ENCODE measurements at places on chromosomes 1 and 21.

DNA sequence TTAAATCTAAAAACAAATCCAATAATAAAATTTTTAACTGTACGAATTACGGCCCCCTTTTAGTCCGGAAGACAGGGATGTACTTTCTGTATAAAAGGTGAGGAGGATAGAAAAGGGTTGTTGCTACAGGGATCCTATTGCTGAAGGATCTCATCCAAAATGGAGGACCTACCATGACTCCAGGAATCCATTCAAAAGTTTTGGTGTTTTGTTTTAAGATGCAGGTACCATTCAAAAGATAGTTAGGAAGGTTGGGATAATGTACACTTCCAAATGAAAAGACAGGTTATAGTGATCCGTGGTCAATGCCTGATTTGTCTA, 1.3 kb upstream of the ENAH start:
- no peak for DNase-seq

DNA sequence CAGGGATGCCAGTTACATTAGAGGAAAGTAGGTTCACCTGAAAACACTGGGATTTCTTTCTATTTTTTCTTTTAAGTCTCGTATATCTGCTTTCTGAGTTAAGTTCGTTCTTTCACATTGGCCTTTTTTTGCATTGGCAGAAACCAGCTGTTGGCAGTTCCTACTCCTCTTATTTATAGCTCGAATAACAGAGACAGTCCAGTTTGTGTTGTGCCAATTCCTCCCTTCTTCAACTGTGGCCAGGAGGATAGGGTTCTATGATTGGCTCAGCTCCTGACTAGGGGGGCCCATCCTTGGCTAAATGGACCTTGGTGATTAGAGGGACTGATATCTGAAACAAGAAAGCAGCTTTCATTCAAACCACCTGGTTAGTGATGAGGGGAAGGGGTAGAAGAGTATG, 115.8 kb downstream of the RPS6KC1 start:
- no peak for DNase-seq

- no peak for DNase-seq
Observed at GRCh38 chr1:54052431-54052933, 522 bp downstream of the TMEM59 start.

DNA sequence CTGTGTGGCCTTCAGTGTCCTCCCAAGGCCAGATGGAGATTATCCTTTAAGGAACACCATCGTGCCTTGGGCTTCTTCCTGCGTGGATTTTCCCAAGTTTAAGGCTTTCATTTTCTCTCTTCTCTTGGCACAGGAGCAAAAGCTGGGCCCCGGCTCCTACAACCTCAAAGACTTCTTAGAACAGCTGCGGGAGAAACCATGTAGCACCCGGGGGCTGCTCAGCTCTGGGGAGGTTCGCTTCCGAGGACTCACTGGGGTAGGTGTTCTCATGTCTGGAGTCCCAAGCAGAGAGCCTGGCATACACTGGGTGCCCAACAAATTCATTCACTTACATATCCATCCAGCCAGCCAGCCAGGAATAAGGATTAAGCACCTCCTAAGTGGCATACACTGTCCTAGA, 6.6 kb upstream of the TTC22 start:
- no peak for DNase-seq

DNA sequence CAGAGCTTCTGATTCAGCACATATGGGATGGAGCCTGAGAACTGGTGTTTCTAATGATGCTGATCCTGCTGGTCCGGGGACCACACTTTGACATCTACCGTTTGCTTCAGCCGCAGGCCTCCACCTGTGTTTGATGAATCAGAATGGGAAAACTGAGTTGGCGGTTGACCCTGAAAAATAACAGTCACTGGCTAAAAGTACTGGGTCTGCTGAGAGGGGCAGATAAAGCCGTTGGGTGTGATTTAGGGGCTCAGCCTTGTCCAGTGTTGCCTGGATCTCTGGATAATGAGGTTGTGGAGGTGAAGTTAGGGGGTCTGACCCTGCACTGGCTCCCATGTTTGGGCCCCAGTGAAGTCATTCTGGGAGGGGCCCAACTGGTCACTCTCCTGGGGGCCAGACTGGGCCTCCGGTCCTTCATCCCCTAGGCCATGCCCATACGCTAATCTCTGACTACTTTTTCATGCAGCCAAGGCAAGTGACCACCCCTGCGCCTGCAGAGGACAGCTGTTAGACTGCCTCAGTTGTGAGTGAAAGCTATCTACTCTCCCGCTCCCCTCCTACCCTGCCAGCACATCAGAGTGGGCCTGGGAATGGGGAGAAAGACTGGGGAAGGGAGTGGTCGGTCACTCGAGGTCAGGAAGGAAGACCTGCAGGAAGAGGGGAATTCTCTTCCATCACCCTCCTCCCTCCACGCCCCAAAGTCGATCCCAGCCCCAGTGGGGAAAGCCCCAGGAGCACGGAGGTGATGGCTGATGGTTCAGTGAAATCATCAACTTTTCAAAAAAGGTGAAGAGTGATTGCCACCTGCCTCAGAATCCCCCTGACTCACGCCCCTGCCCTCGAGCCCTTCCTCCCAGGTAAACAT, 27.7 kb downstream of the VASH2 start:
- DNase-seq: no peak

DNA sequence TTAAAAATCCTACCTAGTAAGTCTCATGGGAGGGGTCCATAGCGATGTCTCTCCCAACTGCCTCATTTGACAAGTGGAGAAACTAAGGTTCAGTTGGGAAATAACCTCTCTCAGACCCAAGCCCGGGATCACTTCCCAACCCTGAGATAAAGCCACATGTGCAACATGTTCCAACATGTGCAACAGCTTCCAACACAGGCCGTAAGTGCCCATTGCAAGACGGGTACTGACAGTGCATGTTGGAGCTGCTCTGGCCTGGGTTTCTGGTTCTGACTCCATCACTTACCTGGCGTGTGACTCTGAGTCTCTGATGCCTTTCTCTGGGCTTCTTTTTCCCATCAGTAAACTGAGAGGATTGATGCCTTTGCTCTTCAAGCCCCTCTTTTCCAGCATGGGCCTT, 38.0 kb upstream of the FOXO6 start:
- DNase-seq: no peak

GRCh38 chr1:35030756-35031446, 844 bp downstream of the ZMYM6 start:
- peak; percentile 16 for DNase-seq

DNA sequence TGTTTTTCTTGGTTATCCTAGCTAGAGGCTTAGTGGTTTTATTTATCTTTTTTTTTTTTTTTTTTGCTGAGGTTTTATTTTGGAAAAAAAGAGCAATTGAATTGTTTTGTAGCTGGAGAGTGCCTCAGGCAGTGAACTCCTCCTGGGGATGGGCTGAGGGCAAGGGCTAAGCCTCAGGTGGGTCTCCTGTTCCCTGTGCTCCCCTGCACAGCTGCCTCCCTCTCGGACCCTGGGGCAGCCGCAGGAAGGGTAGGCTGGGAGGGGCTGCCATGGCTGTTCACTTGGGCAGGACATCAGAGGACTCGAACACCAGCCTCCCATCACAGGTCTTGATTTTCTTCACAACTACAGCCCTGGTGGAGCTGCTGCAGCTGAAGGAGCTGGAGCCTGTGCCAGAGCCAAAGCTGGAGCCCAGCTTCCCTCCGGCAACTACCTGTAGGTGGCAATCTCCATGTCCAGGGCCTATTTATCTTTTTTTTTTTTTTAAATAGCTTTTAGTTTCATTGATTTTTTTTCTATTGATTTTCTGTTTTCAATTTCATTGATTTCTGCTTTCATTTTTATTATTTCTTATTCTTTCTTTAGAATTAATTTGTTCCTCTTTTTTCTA, 28.9 kb downstream of the LEPR start:
- DNase-seq: no peak

DNA sequence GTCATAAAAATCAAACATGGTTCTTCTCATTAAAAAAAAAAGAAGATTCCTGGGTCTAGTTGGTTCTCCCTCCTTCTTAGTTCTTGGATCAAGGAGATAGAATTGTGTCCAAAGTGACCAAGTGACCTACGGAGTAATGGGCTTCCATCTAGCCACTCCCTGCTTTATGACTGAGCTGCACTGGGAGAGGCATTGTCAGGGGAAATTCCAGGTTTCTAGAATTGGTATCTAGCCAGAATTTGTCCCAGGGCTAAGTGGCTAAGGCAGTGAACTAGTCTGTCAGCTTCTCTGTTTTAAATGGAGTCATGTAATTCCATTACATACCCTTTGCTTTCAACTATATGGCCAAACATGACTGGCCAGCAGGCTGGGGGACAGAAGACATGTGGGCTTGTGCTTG, 40.1 kb upstream of the ERG start:
- DNase-seq: no peak

GRCh38 chr1:60969971-60970509, 112.3 kb upstream of the NFIA start:
- DNase-seq: no peak

DNA sequence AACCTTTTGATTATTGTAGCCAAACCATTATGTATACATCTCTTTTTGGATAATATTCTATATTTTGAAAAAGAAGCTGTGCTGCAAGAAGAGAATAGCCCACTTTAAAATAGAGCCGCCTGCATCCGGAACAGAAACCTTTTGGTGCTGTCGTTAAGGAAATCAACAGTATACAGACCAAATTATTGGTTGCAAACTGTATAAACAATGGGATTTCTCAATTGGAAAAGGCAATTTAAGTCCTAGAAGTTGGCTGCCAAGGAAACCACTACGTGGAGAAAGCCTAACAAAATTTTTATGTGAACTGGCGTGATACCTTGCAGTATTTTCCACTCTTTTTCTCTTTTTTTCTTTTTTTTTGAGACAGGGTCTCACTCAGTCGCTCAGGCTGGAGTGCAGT, 25.8 kb downstream of the DESI2 start:
- no peak for DNase-seq

DNA sequence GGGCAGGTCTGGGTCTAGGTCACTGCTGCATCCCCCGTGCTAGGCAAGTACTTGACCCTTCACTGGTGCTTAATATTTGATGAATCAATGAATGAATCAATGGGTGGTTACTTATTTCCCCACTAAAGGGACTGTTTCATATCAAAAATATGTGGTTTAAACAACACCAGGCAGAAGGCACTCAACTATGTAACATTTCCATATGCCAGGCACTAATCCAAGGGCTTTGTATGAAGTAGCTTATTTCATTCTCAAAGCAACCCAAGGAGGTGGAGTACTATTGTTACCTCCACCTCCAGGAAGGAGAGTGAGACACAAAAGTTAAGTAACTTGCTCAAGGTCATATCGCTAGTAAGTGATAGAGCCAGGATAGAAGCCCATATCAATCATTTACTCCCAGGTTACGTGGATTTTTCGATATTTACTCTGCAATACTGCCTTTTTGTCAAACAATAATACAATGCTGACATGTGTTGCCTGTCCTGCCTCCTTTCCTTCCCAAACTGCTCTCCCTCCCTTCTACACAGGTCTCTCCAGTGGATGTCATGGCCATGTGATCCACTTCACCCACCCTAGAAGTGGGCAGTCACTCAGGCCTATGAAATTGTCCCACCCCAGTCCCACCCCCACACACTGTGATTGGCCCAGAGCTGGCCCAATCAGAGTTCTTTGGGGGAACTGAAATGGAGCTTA, 142.8 kb downstream of the ETS2 start:
- DNase-seq: no peak

- DNase-seq: no peak
Observed at GRCh38 chr21:36034211-36034913, 26.0 kb downstream of the SETD4 start.

GRCh38 chr1:30692201-30692947, 31.0 kb downstream of the MATN1 start:
- no peak for DNase-seq

DNA sequence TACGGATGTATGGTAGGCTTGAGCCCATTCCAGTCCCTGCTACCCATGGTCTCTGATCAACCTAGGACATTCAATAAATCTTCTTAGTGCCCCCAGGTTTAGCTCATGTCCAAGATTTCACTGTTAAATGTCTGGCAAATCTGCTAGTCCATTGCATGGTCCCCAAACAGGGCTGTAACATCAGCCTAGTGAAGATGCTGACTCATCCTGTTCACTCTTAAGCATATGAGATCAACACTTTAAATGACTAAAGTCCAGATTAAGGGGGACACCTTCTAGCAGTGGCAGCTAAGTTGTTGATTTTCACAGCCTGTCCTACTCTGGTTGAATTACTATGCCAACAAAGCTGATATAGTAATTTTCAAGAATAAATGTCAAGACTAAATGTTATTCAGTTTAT, 46.5 kb upstream of the NUF2 start:
- no peak for DNase-seq

GRCh38 chr1:31625561-31626222, 8.2 kb downstream of the HCRTR1 start:
- DNase-seq: no peak

GRCh38 chr1:24932284-24932683, 2.2 kb upstream of the RUNX3 start:
- DNase-seq: no peak

DNA sequence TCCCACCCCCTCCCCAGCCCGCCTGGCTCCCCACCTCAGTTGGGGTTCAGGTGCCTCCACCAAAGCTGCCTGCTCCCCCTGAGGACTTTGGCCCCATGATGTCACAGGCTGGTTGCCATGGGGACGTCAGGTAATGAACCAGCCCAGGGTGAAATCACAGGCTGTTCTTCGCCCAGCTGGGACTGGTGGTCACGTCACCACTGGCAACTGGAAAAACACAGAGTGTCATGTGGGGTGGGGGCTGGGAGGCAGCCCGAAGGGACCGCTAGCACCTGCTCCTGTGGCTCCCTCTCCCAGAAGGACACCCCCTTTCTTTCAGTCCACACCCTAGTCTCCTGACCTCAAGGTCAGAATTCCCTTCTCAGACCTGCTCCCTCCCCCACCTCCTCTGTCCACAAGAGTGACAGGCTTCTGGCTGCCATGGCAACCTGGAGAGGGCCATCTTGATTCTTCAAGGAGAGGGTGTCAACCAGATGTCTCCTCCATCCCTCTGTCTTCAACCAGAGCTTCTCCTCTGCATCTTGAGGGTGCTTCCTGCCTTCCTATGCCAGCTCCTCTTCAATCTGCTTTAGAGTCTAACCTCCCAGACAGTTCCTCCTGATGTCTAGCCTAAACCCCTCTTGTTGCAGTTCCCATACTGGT, 6.2 kb downstream of the FAM131C start:
- DNase-seq: no peak

DNA sequence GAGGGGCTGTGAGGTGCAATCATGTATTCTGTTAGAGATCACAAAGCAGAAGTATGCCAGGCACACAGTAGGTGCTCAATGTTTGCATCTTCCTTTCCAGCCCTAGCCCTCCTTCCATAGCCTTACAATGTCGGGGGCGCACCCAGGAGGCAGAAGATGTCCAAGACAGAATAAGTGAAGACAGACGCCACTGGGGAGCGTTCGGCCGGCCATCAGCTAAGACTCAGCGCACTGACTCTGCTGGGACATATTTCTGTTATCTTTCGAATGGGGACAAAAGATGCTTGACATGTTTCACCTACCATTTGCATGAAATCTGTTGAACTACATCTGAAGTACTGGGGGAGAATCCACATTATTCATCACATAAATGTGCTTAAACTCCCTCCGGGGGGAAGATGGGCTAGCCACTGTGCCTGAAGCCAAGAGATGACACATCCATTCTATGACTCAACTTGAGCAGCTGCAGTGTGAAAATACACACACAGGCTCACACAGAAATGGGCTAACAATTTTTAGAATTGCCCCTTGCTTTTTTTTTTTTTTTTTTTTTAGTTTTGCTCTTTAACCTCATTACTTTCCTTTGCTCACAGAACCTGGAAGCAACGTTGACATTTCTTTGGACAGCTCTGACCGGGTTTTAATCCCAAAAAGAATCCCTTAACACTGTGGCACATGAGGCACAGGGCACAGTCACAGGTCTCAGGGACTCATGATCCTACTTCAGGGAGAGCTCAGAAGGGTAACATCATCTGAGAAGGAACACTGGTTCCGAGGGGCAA, 7.9 kb downstream of the TIAM1 start:
- DNase-seq: no peak

- DNase-seq: no peak
Observed at GRCh38 chr1:22567994-22568393, 4.7 kb downstream of the EPHA8 start.

Data from GF-D8 (cell line).